NCI-H2081 (cell line): ENCODE measurements at places on chromosomes 5 and 9.

- DNase-seq = no peak
Observed at GRCh38 chr9:99451112-99451606, 229.1 kb downstream of the SEC61B start.

DNA sequence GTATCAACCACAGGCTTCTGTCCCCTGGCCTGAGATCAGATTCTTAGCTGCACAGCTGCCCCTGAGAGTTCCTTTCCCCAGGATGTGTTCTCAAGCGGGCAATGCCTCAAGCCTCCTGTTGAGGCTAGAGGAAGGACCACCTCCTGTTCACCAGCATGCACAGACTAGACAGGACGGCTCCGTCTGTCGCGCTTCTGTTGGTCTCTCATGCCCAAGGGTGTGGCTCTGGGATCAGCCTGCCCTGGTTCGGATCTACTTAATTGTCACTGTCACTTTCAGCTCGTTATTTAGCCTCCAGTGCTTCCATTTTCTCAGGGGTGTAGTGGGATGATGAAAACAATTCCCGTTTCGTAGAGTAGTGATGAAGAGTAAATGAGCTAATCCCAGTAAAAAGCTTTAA, 103.1 kb downstream of the KCNIP1 start:
- DNase-seq = no peak

DNA sequence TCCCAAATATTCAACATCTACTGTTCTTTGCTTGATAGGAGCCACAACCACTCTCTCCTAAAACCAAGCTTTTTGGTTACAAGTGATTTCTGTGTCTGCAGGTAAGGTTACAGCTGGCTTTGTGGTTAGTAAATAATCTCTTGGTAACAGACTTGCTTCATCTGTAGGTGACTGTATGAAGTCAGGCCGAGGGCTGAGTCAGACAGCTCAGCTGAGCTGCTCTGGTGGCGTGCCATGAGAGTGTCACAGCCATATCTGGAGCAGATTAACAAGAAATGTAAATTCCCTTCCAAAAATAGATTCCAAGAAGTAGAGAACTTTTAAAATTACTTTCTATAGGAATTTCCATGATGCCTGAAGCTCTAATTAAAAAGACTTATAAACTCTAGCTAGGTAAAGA, 23.7 kb upstream of the TAS2R1 start:
- no peak for DNase-seq

DNA sequence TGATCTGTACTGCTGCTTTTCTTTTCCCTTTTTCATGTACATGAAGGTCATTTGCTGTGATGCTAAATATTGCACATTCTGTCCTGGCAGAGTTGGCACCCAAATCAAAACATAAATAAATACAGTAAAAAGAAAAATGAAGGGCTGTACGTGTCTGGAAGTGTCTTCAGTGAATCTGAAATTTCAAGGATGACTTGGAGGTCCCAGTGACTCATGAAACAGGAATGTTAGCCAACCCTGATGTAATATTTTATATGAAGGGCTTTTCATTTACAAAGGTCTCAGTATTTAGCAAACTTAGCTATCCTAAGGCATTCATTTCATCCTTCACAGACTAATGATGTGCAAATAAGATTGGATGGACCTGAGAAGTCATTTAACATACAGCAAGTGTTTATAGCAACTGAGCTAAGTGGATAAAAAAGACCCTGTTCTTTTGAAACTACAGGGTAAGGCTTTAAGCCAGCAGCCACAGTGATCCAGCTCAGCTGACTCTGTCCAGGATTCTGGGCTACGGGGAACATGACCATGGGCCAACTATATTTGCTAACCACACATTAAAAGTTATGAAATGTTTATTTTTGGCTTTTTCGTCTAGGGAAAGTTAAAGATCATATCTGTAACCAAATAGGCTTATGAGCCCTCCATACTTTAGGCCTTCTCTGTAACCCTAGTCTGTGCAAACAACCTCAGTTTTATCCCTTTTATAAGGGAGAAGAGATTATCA, 104.0 kb upstream of the DMRTA1 start:
- DNase-seq = no peak

- DNase-seq = no peak
Observed at GRCh38 chr9:6708732-6709131, 49.0 kb upstream of the KDM4C start.

DNA sequence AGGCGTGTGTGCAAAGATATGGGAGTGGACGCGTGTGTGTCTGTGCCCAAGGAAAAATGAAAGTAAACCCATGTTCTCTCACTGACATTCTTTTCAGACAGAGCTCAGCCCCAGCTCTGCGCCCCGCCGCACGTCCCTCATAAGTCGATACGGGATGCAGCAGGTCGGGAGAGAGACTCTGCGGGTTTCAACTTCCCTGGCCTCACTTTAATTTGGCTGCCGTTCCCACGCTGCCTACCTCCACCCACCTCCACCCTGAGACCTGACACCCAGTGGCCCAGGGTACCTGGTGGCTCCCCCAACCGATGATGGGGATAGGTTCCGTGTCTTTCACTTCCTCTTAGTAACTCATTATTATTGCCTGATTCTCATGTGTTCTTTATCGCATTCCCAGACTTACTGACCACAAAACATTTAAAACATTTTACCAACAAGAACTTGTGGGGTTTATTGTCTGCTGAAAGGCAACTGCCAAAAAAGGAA, 19.4 kb downstream of the LHX2 start:
- no peak for DNase-seq

DNA sequence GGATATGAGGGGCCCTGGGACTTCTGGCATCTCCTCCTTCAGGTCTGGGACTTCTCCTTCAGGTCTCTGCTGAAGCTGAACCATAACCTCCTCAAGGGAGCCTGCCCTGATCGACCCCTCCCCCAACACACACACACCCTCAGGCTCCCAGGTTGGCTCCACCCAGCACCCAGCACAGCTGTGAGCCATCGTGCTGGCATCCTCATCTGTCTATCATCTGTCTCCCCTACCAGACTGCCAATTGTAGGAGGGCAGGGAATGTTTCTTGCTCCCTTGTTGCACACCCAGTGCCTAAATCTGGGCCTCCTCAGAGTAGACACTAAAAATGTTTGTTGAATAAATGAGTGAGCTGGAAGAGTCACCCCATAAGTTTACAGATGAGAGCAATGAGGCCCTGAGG, 71.4 kb downstream of the LRSAM1 start:
- DNase-seq = no peak

GRCh38 chr5:168176251-168176650, 115.2 kb upstream of the WWC1 start:
- no peak for DNase-seq

DNA sequence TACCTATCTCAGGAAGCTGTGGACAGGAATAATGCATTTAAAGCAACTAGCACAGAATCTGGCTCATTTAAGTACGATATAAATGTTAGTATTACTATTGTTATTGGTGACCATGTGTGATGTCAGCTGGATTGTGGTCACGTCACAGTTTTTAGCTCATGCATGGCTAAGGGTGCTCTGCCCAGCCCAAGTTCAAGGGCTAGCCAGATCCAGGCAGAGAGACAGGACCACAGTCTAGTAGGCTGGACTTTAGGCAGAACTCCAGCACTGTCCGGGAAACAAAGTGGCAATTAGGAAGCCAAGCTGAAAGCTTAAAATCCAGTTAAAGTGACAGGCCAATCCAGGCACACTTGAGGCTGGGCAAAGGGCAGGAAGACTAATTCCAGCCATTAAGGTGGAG, 273.6 kb downstream of the ADAMTSL1 start:
- no peak for DNase-seq
